ENCODE measurements at places on chromosomes 6 and 20.

- no peak for DNase-seq
Observed at GRCh38 chr6:166389119-166389518, 6.4 kb upstream of the MPC1 start.

DNA sequence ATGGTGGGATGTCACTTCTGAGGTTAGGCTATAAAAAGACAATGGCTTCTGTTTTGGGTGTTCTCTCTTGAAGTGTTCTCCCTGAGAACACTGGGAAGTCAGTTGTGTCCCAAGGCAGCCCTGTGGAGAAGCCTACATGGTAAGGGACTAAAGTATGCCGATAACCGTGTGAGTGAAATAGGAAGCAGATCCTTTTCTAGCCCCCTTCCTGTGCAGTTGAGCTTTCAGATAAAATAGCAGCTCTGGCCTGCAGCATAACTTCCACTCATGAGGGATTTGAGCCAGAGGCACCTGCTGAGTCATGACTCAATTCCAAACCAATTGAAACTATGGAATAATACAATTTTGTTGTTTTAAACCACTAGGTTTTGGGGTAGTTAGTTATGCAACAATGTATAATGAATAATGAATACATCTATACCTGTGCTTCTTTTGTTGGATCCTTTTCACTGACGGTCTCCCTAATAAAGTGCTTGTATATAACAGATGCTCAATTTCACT lies 241.6 kb downstream of the TFAP2B start:
- DNase-seq = no peak

GRCh38 chr6:64293298-64293697 lies 657.7 kb downstream of the PHF3 start:
- DNase-seq = no peak

GRCh38 chr6:106279179-106279578 lies 46.4 kb downstream of the ATG5 start:
- no peak for DNase-seq

GRCh38 chr20:57405236-57406016 lies 14.2 kb downstream of the RBM38 start:
- no peak for DNase-seq

DNA sequence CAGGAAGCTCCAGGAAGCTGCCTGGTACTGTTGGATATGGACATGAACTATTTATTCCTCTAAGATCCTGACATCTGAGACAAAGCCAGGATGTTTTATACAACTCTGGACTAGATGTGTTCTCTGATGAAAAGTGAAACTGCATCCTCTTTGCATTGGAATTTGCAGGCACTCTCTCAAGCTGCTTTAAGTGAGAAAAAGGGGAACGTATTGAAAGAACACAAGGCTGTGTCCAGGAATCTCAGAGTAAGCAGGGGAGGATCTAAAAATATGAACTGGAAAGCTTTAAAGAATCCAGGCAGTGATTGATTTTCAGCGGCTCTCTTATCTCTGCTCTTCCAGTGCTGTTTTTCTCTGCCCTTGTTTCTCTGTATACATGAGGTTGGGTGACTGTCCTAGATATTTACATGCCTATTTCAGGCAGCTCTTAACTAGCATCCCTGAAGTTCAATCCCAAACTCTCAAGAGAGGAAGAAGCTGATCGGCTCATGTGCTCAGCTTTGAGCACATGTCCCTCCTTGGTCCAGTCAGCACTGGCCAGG lies 193.8 kb downstream of the PLCB4 start:
- no peak for DNase-seq

DNA sequence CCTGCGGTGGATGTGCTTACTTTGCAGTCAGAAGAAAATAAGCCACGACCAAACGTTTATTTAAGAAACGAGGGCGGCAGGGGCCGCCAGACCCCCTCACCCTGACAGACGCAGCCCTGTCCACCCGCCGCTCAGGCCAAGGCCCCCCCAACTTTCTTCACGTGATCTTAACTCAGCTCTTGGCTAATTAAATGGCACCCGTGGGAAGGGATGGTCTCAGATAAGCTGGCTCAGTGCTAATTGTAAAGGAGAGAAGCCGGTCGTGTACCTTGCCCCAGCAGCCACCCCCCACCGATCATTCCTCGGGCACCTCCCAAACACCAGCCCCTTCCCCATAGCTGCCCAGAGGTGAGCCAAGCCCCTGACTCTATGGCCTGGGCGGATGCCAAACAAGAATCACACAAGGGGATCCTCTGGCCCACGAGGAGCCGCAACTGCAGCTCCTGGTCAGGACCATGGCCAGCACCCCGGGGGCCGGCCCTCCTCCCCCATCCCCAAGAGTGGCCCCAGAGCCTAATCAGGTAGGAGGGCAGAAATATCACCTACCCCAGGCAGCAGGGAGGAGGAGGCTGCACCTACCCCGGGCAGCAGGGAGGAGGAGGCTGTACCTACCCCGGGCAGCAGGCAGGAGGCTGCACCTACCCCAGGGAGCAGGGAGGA lies 11.2 kb downstream of the KCNQ2 start:
- DNase-seq = no peak

DNA sequence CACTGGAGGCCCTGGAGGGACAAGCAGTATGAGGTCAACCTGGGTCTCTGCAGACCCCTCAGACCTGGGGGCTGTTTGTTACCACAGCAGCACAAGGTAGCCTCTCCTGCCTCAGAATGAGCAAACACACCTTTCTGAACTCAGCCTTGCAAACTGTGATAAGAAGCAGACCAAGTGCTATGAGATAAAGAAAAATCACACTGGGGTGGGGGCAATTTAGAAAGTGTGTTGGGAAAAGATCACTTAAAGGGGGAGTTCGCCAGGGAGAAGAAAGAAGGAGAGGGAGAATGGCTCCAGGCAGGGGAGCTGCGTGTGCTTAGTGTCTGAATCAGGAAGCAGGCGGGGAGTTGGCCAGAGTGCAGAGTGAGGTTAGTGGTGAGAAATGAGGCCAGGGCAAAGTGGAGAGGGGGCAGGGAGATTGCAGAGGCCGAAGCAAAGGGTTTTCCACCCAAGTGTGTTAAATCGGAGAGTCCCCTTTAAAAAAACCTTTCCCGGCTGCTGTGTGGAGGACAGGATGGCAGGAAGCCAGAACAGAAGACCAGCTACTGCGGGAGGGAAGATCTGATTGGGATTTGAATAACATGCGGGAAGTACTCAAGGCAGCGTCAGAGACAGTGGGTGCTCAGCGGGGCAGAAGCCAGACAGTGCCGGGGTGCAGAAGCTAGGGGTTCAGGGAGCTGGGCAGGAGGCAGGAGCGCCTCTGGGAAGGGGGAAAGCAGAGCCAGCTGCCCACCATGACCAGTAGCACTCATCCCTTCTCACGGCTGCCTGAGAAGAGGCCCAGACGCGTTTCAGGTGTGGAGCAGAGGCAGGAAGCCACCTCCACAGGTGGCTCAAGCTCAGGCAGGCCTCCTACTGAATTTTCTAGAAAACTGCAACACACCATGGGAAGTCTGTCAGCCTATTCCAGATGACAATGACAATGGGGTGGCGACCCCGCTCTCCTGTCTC lies 9.0 kb downstream of the ADA start:
- DNase-seq = peak; percentile 67

DNA sequence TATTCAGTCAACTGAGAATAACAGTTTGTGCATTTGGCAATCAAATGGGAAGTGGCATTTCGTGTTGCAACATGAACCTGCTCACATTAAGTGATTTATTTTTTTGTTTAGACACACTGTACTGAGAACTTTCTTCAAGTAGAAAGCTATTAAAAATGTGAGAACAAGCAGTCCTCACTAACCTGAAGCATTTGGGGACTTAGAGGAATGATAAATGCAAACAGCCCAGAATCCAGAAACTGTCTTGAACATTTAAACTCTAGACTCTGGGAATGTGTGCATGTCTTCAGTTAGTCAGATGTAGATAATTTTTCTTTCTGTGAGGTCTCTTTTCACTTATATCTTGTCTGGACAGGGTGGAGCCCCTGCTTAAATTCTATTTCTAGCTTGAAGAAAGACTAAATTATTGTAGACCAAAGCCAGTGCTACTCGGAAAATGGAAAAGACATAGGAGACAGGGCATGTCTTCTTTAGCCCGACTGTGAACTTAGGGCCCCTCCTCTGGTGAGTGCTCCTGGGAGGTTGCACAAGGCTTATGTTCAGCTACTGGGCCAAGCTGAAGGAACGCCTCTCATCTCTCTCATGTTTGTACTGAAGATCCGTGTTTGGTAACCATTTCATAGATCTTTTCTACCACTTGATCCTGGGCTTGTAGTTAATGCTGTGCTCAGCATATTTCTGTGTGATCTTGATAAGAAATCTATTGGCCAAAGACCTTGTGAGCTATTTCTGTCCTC lies 70.1 kb downstream of the SLX4IP start:
- DNase-seq = no peak

DNA sequence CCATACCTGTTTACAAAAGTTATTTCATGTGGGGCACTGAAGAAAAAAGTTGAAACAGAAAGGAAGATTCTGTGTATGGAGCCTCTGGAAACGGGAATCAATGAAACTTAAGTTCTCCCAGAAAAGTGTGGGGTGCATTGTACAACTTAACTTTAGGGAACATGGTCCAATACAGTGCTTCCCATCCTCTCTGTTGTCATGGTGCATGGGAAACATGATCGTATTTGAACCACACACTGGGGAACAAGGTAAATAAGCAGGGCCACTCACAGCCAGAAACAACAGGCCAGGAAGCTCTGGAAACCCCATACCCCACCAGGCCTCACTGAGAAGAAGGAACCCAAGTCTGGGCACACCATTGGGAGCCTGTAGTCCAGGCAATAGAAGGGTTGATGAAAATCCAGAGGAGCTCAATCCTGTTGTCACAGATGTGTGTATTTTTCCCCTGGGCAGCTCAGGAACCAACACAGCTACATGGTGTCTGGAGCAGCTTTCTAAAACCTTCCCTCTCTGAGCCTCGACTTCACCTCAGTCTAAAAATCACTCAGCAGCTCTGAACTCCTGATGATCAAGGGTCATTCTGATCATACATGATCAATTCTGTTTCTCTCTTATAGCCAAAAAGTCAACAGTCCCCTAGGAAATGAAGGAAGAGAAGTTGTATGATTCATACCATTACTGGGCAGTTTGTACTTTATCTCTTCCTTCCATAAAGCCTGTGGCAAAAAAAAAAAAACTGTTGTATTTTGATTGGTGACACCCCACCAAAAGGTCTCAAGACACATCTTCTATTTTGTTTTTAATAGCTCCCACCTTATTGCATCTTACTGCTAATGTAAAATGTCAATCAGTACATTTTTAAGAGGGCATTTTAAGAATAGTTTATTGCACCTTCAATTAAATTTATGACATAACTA lies 198.5 kb upstream of the TAB2 start:
- no peak for DNase-seq

DNA sequence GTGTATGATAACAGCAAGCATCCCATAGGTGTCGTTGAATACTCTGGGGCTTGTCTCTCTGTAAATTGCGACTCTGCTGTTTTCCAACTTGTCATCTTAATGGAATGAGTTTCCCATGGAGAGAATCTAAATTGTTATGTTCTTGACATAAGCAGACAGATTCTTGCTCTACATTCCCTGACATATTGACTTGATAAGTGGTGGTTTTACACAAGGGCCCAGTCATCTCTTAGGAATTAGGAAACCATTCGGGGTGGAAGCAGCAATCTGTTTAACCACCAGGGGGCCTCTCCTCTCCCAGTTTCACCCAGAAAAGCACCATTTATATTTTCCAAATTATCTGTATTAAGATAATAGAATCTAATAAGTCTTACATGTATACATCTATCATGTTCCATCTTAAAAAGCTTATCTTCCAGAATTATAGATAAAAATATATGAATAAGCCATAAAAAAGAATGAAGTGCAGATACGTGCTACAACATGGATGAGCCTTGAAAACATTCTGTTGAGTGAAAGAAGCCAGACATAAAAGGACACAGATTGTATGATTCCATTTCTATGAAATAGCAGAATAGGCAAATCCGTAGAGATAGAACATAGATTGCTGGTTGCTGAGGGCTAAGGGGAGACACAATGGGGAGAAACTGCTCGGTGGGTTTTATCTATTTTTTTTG lies 23.1 kb upstream of the MROH8 start:
- no peak for DNase-seq

GRCh38 chr6:138944412-138944811 lies 43.6 kb downstream of the REPS1 start:
- no peak for DNase-seq

DNA sequence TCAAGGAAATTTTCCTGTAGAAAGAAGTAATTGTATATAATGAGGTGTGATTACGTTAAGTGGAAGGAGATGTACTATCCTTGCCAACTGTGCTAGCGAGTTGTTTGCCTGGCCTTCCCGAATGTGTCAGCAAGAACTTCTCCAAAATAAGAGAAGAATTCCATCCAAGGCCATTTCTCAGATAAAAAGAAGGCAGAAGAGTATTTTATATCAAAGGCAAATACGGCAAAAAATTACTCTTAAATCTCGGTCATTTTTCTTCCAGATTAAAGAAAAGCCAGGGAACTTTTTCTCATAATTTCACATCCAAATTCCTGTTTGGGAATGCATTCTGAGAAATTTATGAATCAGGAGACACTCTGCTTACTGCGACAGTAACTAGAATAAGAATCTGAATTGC lies 290.6 kb downstream of the CBLN4 start:
- no peak for DNase-seq

DNA sequence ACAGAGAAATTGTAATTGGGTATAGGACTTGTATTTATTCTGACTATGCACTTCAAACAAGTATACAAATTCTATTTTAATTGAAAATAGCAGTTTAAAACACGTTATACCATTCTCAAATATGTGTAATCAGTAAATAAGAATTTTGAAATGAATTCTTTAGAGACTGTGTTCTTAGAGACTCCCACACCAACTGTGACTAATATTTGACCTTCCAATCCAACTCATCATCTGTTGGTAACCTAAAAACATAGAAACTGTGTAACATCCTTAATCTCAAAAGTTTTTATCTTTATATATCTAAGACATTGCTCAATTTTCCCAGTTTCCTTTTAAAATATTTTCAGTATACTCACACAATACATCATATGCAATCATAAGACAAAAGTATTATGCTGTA lies 83.9 kb downstream of the KHDRBS2 start:
- DNase-seq = no peak

GRCh38 chr20:45432294-45432693 lies 16.4 kb downstream of the PIGT start:
- no peak for DNase-seq

GRCh38 chr6:18166312-18167036 lies 11.3 kb downstream of the KDM1B start:
- no peak for DNase-seq

DNA sequence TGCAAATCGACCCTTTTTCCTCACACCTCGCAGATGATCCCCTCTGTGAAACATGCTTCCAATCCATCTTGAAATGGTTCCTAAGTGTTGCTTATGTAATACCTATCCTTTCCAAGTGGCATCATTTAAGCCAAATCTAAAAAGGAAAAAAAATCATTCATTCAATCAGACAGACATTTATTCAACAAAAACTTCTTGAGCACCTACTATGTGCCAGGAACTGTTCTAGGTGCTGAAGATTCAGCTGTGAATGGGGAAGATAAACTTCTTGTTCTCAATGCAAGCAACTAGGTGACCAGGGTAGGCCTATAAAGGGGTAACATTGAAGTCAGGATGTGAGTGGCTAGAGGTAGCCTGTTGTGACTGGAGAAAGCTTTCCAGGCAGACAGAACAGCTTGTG lies 66.2 kb downstream of the SCML4 start:
- DNase-seq = no peak

All from activated CD8-positive, alpha-beta memory T cell treated with anti-CD3 and anti-CD28 coated beads for 24 hours (primary cell).